ENCODE measurements at places on chromosomes 12 and 14.

GRCh38 chr14:90829677-90830076 lies 13.4 kb upstream of the TTC7B start:
- DNase-seq = no peak

GRCh38 chr12:89709995-89710872 lies 1.6 kb upstream of the ATP2B1 start:
- no peak for DNase-seq

DNA sequence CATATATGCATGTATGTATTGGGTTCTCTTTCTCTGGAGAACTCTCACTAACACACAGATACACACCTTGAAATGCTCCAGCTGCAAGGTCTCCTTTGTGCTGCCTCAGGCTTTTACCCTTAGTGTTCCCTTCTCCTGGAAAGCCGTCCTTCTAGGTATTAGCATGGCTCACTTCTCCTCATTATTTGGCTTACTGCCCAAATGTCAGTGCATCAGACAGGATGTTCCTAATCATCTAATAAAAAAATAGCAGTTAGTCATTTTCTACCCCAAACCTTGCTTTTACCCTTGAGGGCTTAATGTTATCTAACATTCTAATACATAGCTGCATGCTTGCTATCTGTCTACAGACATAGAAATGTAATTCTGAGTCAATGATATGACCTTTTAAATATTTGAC lies 109.0 kb upstream of the SLC16A7 start:
- no peak for DNase-seq

DNA sequence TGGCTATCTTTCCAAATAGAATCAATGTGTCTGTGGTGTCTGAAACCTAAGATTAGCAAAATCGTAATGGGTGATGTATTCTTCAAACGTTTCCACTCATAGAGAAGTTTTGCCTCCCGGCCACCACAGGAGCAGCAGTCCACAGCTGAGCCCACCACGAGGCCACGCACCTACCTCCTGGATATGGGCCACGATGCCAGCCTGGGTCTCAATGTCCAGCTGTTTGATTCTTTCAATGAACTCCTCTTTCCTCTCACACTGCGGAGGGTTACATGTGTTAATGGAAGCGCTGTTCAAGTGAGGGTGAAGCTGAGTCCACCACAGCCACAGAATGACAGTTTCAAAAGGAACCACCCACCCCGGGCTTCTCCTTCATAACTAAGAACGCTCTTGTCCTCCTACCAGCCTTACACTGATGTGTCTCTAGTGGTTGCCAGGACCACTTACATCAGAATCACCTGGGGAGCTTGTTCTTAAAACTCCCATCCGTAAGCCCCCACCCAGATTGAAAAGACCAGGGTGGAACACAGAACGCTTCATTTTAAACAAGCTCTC lies 75.3 kb downstream of the CCDC88C start:
- DNase-seq = no peak

DNA sequence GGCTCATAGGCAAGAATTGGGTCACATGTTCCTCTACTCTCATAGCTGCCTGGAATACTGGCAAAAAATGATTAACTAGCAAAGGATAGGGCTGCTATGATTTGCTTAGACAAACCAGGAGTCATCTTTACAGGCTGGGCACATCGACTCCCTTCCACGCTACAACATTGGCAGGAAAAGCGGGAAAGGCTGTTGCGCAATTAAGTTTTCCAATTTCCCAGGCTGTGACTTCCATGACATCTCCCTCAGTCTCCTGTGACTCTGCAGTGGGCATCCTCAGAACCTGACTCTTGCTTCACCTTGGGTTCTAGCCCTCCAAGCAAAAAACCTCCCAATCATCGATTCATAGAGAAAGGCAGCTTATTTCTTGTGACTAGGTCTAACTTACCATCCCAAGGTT lies 184.5 kb upstream of the E2F7 start:
- no peak for DNase-seq

DNA sequence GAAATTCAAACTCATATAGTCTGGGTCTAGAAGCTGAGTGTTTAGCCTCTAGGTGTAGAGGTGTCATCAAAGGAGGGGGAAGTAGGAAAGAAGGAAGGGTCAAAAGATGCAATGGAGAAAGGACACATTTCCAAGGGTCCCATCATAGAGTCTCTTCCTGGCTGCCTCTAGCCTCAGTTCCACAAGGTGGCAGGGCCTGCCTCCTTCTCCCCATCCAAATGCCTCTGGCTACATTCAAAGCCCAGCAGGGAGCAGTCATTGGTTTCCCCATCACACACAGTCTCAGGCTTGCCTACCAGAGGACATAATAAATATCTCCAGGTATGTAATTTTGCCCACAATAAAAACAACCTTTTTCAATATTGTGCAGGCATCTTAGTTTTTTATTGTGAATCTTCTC lies 2.1 kb upstream of the CCT2 start:
- DNase-seq = peak; percentile 56

GRCh38 chr12:68785358-68785757 lies 22.6 kb upstream of the MDM2 start:
- no peak for DNase-seq

GRCh38 chr14:103143506-103143905 lies 20.2 kb downstream of the TNFAIP2 start:
- DNase-seq = no peak

DNA sequence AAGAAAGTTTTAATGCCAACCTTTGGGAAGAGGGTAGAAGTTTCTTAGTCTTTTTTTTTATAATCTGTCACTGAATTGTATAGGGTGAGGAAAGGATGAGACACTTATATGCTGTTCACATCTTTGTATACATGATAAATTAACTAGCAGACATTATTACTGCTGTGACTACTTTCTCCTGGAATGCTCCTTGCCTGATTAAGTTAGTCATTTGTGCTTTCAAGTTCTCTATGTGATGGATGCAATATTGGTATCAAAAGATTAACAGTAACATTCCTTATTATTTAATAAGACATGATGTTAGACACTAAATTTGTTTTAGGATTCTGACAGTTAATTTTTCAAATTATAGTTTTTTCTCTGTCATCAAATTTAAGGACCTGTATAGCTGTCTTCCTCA lies 223.4 kb upstream of the GARIN2 start:
- no peak for DNase-seq

GRCh38 chr12:98698603-98699463 lies 53.7 kb downstream of the APAF1 start:
- DNase-seq = peak; percentile 83

- no peak for DNase-seq
Measured at GRCh38 chr12:105729926-105730325, 399.4 kb downstream of the C12orf75 start.

All from Kasumi-1 (cell line).